ENCODE measurements at places on chromosomes 11 and 22.

GRCh38 chr22:38798496-38798895, 4.6 kb upstream of the DNAL4 start:
- DNase-seq = no peak

- no peak for DNase-seq
These were observed 650 bp downstream of the GUCY1A2 start for GRCh38 chr11:107017433-107018218.

GRCh38 chr11:108239076-108239475, 16.2 kb downstream of the ATM start:
- DNase-seq = no peak

- no peak for DNase-seq
These were observed 61.2 kb upstream of the SLC22A12 start for GRCh38 chr11:64529559-64530520.

DNA sequence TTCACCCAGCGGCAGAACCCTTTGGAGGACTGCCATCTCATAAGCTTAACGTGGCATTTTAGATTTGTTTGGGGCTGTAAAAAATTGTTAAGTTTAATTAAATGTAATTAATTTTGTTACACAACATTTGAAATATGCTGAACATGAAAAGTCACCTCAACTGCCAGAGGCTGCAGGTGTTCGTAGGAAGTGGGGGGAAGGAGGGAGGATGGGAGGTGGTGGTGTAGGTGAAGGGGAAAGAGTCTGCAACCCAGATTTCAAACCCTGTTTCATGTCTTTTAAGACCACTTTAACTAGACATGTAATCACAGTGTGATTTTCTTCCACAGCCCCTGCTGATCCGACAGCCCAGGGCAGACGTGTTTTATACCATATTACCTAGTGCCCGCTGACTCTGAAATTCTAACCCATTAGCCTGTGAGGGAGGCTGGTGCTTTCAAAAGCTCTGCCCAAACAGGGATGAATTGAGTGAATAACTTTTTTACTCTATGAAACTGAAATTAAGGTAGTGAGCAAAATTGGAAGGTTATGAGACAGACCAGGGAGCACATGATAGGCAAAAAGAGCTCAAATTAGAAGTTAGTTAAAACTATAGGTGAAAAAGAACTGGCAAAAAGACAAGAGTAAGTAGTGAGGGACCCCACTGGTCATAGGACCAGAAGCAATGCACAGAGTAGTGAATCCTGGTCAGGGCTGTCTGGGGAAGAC, 279.8 kb downstream of the DDX10 start:
- DNase-seq = no peak

GRCh38 chr22:21594865-21595452, 27.4 kb downstream of the UBE2L3 start:
- DNase-seq = no peak

DNA sequence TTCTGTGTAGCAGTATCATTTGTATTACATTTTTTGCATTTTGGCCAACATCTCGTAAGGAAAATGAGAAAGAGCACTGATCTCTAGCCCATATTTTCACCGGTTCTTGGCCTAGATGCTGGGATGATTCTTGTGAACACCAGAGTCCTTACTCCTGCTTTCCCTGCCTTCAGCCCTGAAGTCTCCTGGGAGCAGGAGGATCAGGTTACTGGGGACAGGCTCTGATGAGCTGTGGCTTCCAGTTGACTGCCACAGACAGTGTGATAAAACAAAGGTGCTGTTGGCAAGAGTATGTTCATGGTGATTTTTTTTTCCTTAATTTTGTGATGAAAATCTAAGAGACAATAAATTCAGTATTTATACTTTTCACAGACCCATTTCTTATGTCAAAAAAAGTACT, 34.2 kb upstream of the ADSL start:
- no peak for DNase-seq

DNA sequence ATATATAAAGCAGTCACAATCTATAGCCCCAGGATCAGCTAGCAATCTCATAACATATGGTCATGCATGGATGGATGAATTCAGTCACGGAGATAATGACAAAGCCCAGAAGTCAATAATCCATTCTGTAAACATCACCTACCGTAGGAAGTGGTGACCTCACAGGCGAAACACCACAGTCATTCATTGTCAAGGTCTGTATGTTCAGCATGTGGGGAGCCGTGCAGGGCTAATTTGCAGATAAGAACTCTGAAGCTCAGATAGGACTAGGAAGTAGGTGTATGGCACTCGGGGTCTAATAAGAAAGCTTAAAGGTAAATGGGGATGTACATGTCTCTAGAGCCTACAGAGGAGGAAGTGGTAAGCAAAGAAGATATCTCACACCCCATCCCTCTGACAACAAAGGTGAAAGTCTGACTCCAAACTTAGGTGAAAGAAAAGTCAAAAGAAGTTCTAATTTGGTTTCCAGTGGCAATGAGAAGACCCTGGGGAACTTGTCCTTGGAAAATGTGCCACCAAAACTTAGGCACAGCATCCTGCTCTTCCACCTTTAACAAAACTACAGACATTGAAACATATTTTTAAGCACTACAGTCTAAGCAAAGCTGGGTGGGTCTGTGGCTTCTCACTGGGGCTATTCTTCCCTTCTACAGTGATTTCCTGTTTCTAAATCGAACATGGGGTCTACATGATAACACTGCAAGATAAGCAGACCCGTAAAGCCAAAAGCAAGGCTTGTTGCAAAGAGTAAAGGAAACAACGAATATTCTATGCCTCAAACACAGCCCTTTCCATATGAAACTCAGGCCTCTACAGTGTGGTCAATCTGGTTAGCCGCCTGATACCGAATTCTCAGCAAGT, 5.2 kb downstream of the CRTAM start:
- no peak for DNase-seq

DNA sequence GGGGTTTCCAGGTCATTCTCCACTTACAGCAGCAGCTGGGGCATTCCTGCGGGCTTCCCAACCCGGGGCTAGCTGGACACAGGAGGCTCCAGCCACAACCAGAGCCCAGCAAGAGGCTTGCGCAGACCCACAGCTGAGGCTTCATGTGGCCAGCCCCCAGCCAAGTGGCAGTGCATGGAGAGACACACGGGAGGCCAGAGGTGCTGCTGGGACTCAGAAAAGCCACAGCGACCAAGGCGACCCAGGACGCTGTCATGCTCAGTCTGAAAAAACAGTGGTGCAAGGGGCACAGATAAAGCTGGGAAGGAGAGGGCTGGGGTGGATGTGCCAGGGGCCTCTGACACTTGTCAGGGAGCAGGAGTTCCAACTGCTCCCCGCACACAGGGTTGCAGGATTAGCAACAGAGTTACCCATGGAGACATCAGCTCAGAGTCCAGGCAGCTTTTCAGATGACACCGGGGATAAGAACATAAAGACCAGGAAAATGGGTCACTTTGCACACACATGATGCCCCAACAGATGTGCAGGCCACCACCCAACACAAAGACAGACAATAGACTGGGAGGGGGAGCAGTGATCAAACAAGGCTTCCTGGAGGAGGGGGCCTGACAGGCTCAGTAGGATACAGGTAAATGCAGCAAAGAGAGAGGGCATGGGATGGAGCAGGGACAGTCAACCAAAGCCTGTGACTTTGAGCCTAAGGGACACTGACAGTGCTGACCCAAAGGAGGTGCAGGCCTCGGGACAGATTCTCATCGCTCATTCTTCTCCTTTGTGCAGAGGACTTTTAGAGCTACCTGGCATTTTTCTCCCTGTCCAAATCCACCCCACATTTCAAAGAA, 6.9 kb upstream of the NEAT1 start:
- no peak for DNase-seq

DNA sequence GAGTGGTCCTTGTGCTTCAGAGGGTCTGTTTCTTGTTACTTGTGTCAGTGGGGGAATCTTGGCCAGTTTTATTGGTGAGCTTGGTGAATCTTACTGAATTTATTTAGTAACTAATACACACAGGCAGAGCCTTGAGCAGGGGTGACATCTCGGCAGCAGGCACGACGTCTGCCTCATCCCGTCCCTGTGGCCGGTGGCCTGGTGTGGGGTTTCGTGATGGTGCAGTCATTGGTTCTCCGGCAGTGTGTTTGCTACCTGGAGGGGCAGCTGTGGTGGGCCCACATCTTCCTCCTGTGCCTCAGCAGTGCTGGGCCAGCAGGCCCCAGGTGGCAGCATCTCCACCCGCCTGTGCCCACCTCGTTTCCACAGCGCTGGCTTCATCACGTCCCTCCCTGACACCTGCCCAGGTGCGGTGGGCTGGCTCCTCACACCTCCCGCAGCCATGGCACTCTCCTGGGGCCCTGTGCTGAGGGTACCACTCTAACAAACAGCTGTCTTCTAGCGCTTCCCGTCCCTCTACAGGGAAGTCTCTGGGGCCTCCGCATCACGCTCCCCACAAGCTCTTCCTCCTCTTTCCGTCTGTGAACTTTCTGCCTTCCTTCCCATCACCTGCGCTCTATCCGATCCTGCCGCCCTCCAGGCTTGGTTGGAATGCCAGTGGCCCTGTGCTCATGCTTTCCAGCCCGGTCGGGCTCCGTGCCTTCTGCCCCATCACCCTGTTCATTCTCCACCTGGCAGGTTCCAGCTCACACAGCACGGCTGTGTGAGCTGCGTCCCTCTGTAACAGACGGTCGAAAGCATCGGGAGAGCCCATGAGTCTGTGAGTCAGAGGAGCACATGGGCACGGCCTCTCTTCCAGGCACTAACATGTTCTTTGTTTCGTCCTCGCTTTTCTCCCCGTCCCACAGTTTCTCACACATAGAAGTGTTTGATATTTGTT, 203.4 kb downstream of the TBC1D22A start:
- DNase-seq = no peak

- no peak for DNase-seq
These were observed 76.6 kb upstream of the AKIP1 start for GRCh38 chr11:8834379-8834778.

GRCh38 chr11:33802194-33802950, 28.1 kb upstream of the FBXO3 start:
- DNase-seq = peak; percentile 24

- no peak for DNase-seq
These were observed 217.6 kb downstream of the NTM start for GRCh38 chr11:131588057-131588456.

DNA sequence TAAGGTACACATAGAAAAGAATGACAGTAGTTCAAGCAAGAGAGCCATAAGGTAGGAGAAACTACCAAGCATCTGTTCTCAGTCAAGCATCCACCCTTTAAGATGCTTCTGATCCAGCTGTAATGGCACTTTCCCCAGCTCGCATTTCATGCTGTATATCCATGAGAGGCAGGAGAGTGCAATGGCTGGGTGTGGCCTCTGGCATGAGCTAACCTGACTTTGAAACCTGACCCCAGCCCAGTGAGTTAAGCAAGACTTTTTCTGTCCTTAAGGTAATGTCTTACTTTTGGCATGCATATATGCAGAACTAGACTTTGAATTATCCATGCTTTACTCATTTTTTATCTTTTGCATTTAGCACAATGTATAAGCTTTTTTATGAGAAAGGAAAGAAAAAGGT, 79.8 kb upstream of the CNTN5 start:
- DNase-seq = no peak

- DNase-seq = no peak
These were observed 16.7 kb downstream of the ATG2A start for GRCh38 chr11:64900263-64900678.

Data from AG09319 (cell line).